ENCODE measurements at places on chromosomes 16 and 17.

- DNase-seq: peak; percentile 70
These were observed at the start of gene CAMKK1 for GRCh38 chr17:3893003-3893719. CAMKK1 (minus strand) TSS chr17:3893053; CDS start chr17:3885687, 7,366 bp downstream.

- DNase-seq: no peak
These were observed 24.6 kb upstream of the FMNL1 start for GRCh38 chr17:45197108-45197507.

- no peak for DNase-seq
These were observed 7.0 kb upstream of the FAM83G start for GRCh38 chr17:19011581-19011980.

GRCh38 chr16:11142261-11142630 lies 113.8 kb downstream of the SOCS1 start:
- no peak for DNase-seq

Data from NCI-H1092 (cell line).